ENCODE measurements at places on chromosomes 16 and 17.

DNA sequence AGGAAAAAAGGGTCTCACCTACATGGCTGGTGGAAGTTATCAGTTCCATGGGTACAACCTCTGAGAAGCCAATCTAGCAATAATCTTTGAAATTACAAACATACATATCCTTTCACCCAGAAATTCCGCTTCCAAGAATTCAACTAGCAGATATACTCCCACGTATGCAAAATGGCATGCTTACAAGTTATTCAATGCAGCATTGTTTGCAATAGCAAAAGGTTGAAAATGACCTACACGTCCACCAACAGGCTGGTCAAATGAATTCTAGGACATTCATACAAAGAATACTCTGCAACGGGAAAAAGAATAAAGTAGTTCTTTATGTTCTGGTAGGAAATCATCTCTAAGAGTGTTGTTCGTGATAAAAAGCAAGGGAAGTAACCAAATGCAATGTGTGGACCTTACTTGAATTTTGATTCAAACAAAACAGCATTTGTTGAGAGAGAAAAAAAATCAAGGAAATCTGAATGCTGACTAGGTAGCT is 63.7 kb upstream of the NLK start:
- no peak for DNase-seq

DNA sequence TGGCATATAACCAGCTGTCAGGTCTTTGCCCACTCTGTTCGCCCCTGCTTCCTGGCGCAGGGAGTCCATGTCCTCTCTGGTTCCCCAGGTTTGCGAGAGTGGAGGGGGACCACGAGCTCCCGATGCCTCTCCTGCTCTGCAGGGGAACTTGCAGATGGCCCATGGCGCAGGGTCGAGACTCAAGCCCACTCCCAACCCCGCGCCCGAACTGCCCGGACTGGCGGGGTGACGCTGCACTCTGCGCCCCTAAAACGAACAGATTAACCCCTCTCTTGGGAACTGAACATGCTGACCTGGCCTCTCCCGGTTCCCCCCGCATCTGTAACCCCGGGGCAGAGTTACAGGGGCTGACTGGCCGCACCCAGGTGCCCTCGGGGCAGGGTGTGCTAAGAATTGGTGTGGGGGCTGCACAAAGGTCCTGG is 681 bp upstream of the PLA2G15 start:
- DNase-seq = no peak

DNA sequence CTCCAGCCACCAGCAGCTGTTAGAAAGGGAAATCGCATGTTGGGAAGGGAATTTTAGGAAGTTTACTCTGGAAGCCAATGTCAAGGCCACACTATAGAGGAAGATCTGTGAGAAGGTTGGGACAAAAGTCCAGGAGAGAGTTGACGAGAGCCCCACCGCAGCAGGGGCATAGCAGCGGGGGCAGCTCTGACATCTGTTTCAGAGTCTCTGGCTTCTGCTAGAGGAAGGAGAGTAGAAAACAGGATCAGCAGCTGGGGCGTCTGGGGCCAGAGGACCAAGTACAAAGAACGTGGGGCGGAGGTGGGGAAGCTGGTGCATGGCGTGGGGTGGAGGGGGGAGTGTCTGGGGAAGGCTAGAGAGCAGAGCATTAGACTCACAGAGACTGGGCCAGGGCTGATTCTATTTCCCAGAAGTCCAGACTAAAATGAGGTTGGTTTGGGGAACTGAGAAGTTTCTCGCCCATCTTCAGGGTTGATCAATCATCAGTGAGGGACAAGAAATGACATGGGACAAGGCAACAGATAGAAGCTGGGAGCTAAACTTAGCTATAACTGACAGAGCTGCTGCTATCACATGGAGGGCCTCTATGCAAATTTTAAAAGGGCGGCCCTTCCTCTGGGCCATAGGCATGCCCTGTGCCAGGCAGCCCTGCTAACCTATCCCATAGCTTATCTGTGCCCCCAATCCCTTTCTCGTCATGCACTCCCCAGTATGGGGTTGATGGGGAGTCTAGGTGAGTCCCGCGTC is 1.2 kb downstream of the RABEP2 start:
- DNase-seq = no peak

GRCh38 chr17:20927308-20927977 is 115.4 kb downstream of the USP22 start:
- DNase-seq = no peak

- DNase-seq = no peak
Measured at GRCh38 chr17:27846042-27846655, 45.8 kb upstream of the NOS2 start.

DNA sequence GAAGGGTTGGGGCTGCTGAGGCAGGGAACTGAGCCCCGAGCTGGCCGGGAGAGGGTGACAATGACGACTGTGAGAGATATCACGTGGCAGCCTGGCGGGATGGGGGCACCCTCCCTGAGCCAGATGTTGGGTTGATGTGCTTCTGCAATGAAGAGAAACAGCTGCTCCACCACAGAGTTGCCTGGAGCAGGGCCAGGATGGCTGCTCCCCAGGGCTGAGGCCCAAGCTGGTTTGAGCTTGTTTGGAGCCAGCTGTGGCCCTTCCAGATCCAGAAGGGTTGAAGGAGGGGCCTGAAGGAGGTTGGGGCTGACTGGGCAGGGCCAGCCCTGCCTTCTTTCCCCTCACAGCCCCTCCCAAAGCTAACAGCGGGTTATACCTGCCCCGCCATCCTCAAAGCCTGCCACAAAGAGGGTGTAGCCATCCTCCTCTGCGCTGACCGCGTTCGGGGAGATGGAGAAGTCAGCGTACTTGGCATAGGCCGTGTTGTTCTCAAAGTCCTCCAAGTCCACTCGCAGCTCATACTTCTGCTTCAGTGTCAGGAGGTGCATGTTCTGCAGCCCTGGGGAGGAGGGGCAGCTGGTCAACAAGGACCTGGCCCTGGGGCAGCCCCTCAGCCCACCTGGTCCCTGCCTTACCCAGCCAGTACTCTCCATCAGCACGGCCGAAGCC is 2.1 kb downstream of the MFAP4 start:
- DNase-seq = no peak

GRCh38 chr16:21222495-21223337 is 10.8 kb upstream of the ANKS4B start:
- DNase-seq = no peak

- no peak for DNase-seq
Measured at GRCh38 chr16:28096983-28097899, 33.7 kb upstream of the GSG1L start.

DNA sequence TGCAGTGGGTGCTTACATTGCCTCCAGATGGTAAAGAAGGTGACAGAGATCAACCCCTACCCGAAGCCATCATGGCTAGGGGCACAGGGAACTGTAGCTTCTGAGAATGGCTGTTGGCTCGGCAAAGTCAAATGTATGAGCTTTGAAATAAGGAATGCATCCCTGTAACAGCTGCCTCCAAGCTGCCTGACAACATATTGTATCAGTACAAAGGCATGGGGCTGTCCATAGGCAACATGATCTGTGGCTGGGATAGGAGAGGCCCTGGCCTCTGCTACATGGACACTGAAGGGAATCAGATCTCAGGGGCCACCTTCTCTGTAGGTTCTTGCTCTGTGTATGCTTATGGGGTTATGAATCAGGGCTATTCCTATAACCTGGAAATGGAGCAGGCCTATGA is 119.2 kb upstream of the NETO2 start:
- DNase-seq = no peak

DNA sequence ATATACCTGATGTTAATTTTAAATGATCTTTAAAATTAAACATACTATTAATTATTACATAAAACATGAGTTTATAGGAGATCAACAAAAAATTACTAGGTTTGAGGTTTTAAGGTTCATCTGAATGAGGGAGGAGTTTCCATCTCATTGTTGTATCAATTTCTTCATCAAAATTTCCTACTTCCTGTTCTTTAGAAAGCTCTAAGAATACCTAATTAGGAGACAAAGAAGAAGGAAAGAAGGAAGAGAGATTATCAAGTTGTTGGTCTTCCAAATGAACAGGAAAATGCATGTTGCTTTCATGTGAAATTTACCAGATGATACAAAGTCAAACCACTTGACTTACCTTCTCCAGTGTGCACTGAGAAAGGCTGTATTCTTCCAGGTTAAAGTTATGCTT is 18.1 kb upstream of the ABCA9 start:
- DNase-seq = no peak

GRCh38 chr17:81831957-81832607 is 1.0 kb downstream of the MCRIP1 start:
- DNase-seq = peak; percentile 32

DNA sequence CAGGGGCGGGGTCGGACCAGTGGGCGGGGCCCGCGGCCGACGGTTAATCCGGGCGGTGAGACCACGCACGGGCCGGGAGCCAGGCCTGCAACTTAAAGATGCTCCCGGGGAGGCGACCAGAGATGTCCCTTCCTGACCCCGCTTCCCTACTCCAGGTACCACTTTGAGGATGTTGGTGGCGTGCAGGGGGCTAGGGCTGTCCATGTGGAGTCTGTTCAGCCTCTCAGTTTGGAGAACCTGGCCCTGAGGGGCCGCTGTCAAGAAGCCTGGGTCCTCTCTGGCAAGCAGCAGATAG is 580 bp downstream of the RANGRF start:
- DNase-seq = no peak

- no peak for DNase-seq
Measured at GRCh38 chr16:78866521-78866920, 734.0 kb downstream of the MAF start.

GRCh38 chr16:1938316-1938715 is 4.7 kb downstream of the MSRB1 start:
- no peak for DNase-seq

- no peak for DNase-seq
Measured at GRCh38 chr17:41455236-41455635, 11.9 kb downstream of the KRT32 start.

- DNase-seq = no peak
Measured at GRCh38 chr16:54503856-54504219, 217.3 kb upstream of the IRX3 start.

- DNase-seq = no peak
Measured at GRCh38 chr17:15263680-15264079, 1.4 kb downstream of the PMP22 start.

DNA sequence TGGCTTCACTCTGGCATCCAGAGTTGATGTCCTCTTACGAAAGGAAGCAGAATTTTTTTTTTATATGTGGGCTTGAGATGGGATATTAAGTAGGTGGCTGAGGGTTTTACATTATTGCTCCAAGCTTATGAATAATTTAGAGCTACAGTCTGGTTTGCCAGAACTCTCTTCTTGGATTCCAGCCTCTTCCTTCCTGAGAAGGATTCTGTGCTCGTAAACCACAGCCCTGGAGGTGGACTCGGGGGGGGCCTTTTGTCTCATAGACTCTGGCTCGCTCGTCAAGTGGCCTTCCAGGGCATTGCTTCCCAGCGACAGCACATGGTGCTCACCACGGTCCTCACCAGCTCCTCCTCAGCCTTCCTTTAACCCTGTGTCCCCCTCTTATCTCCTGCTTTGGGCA is 43.2 kb downstream of the TMEM11 start:
- no peak for DNase-seq

DNA sequence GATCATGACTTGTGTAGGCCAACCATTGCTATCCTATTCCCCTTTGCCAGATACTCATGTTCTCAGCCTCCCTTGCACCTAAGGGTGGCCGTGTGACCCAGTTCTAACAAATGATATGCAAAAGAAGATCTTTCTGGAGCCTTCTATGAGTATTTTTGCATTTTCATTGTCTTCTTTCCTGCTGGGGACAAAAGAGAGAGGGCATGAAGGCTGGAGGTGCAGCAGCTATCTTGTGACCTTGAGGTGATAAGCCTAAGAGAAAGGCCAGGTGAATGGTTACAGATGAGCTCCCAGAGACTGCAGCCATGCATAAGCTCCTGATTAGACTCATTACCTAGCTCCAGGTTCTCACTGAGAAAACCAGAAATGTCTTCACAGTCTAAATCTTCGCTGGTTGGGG is 38.8 kb upstream of the PRKCB start:
- no peak for DNase-seq

DNA sequence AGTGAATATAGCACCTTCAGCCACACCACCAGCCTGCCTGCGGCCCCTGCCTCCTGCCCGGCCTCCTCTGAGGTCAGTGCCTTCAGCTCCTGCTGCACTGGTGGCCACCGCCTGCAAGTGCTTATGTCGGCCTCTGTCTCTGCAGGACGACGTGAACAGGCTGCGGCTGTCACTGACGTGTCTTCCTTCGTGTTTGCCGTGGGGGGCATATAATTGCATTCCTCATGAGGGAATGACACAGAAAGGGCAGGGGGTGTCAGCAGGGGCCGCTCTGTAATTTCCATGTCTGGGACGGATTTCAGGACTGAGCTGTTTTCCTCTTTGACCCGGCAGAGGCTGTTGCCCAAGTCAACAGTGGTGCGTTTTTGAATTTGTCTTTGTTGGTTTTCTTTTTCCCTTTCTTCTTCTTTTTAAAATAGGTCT is 28.5 kb downstream of the CMIP start:
- no peak for DNase-seq

- DNase-seq = no peak
Measured at GRCh38 chr17:16910341-16910740, 61.6 kb downstream of the TNFRSF13B start.

DNA sequence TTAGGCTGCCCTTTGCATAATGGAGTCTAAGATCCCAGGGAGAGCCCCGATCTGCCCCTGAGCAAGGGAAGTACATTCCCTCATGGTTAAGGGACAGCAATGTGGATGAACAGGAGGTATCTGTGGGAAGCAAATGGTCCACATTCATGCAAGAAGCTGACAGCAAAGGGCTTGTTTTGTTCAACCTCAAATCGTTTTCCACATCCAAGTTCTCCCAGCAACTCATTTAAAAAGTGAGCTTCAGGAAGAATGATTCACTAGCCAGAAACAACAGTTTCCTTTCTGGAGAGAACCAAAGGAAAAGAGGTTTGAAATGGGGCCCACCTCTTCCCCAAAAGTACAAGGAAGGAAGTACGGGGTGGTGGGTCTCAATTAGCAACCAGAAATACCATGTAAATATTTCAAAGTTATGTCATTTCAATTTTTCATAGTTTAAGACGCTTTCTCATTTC is 9.4 kb downstream of the HSPB9 start:
- no peak for DNase-seq

DNA sequence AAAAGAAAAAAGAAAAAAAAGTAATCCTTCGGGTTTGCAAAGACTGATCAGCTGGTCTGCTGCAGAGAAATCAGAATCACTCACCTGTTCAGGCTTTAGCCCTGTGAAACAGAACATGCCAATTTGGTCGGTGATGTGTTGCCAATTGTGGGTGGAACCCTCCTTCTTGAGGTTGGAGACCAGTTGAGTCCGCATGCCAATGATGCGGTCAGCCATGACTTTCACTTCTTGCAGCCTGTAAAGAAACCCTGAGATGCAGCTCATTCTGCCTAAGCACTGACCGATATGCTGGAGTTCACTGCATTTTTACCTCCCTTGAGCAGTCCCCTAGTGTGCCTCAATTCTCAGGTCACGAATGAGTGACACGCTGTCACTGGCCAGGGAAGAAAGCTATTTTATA is 24.8 kb upstream of the SLC38A7 start:
- DNase-seq = no peak

GRCh38 chr17:13016881-13017654 is 759 bp downstream of the ELAC2 start:
- no peak for DNase-seq

GRCh38 chr17:38602956-38603785 is 2.6 kb downstream of the SRCIN1 start:
- no peak for DNase-seq

GRCh38 chr16:4882633-4883285 is 35.5 kb downstream of the UBN1 start:
- peak; percentile 29 for DNase-seq
